Activated CD4-positive, alpha-beta T cell treated with anti-CD3 and anti-CD28 coated beads for 24 hours (primary cell): ENCODE measurements at places on chromosomes 6 and 20.

- DNase-seq: no peak
Measured at GRCh38 chr20:2420510-2420909, 39.8 kb downstream of the TGM6 start.

DNA sequence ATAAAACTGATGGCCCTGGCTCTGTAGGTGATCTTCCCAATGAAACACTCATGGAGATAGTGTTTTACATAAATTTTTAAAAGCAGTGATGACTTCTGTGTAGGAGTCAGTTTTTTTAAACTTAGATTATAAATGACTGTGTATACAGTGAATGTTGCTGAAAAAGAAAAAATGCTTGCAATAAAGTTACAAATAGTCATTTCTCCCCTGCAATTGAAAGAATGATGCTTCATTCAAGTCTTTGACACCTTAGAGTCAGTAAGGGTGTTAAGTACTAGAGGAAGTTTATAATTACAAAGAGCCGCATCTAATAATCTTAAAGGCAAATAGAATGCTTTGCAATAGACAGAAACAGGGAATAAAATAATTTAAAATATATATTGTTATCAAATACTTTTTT, 27.6 kb downstream of the ZNF292 start:
- no peak for DNase-seq

DNA sequence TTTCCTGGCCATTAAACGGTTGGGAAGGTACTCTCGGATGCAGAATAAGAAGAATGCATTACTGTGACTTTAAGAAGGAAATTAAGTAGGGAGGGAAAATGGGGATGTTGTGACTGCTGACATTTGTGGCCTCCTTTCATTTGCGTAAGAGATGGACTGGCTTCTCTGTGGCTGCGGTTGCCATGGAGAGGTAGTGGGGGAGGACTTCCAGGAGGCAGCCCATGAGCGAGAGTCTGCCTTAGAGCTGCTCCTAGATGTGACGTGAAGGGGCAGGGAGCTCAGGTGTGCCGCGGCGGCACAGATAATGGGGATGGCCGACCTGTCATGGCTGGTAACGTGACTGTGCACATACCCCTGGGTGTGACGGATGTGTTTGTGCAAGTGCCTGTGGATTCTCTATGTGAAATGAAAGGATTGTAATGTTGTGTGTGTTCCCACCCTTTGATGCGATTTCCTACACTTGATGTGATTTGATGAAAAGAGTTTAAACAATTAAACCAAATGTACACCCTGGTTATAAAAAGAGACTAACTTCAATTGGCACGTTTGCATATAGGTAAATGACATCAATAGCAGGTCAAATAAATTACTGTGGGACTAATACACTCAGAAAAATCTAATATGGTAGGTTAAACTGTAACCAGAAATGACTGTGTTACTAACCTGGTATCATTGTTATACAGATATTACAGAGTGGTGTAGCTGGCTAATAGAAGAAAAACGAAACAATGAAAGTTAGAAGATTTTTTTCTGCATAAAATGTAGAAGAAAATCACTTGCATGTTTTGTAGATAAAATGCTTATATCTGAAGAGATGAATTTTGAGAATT, 48.9 kb downstream of the HIVEP1 start:
- DNase-seq: peak; percentile 40

DNA sequence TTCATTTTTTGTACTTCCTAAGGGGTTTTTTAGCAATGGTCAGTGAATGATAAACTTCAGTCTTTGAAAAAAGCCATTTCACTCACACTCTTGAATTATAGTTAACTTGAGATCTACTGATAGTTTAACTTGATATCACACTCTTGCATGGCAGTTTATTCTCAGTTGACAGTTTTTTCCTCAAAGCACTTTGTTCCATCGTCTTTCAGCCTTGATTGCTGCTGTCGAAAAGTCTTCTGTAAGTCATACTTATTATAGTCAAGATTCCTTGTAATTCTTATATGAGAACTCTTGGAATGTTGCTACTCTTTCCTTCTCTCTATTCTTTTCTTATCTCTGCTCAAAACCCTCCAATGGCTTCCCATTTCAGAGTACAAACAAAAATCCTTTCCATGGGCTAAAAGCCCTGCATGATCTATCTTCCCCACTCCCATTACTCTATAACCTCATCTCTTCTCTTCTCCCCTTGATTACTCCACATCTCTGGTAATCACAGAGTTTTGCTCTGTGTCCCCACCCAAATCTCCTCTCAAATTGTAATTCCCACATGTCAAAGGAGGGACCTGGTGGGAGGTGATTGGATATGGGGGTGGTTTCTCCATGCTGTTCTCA, 31.2 kb downstream of the ZHX3 start:
- no peak for DNase-seq

DNA sequence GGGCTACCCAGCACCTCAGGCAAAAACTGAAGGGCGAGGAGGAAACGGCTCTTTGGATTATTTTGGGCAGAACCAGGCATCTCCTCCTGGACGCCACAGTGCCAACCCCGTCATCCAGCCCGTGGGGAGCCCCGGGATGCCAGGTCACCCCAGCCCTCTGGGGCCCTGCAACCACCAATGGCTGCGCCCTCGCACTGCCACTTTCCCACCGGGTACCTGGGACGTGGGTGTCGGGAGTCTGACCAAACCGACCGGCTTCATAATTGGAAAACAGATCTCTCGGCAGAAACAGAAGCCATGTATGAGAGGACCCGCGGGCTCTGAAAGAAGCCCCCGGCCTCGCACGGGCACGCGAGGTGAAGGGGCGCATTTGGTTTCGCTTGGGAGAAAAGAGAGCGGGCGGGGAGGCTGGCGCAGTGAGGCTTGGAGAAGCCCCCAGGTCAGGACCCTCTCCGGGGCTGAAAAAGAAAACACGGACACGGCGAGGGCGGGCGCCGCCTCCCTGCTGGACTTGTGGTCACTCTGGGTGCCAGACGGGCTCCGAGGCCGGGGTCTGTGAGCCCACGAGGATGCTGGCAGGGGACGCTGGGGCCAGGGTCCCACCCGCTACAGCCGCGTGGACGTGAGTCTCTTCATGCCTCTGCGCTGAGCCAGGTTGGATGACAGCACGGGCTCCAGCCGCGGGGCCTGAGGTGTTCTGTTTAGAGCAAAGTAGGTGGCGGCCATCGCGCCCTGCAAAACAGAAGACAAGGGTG, 29.6 kb upstream of the MPC1 start:
- DNase-seq: no peak

- no peak for DNase-seq
Measured at GRCh38 chr20:34362502-34363061, 491 bp upstream of the ITCH start.
